ENCODE measurements at places on chromosomes 11 and 22. TPM values are rescaled to one million over a fixed set of nuclear protein-coding genes. Genes with fewer than 3 reads are reported as not detected.

The OR52N2 gene
- not detected for total RNA-seq

The C11orf86 gene
- total RNA-seq = not detected

The CNTF gene
- total RNA-seq = 1.4 TPM

The APOA4 gene
- not detected for total RNA-seq

The CDCA5 gene
- total RNA-seq = 1.3 TPM

The MMP8 gene
- not detected for total RNA-seq

The OR5B21 gene
- total RNA-seq = not detected

The IGSF9B gene
- total RNA-seq = 34.5 TPM

The SCT gene
- not detected for total RNA-seq

The CPSF7 gene
- 41.5 TPM for total RNA-seq

The LRRN4CL gene
- total RNA-seq = 3.4 TPM

The XKR3 gene
- not detected for total RNA-seq

The PGA4 gene
- total RNA-seq = 0.47 TPM

The RIC3 gene
- total RNA-seq = 14.1 TPM

The FXYD6 gene
- 35.4 TPM for total RNA-seq

The CCDC188 gene
- 0.27 TPM for total RNA-seq

All from left ventricle myocardium superior (tissue), 1 donor.